Activated naive CD4-positive, alpha-beta T cell treated with anti-CD3 and anti-CD28 coated beads, Interleukin-2, amount 10 ng/mL, durations not matched to agents 7 days and 5 days (primary cell): ENCODE measurements at places on chromosomes 13 and 19.

DNA sequence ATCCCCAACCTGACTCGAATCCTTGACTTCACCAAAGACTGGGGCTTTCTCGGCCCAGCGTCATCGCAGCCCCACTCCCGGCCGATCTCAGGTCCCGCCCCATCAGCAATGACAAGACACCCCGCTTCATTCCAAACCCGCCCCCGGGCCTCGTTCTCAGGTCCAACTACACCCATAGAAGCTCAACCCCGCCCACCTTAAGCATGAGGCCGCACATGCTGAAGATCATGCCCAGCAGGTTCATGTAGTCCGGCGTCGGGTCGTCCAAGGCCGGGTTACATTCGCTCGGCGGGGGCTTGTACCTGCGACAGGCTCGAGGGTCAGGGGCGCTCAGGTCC, 2.3 kb downstream of the WDR83 start:
- DNase-seq = peak; percentile 82

- no peak for DNase-seq
These were observed 324.4 kb downstream of the NDFIP2 start for GRCh38 chr13:79805317-79805716.

GRCh38 chr19:7677669-7678311, 900 bp downstream of the MCEMP1 start:
- DNase-seq = no peak

DNA sequence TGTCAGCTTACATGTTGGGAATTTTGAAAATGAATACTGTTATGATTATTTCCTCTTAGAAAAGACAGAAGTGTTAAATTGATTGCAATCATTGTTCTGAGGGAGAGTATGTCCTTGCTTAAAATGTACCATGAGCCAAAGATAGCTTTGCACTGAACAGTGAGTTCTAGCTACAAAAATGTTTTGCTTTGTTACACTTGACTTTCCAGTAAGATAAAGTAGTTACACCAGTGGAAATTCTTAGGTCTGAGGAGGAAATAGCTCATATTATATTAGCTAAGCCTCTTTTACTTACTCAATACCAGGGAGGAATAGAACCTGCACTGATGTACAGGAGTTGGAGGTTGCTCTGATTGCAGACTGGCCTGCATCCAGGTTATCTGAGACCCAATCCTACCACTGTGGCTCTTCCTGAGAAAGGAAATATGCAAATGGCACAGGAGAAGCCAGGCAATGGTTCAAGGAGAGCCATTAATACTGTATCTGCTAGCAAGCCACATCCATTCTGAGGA, 53.0 kb upstream of the FBXL3 start:
- no peak for DNase-seq

GRCh38 chr13:77616027-77616426, 80.5 kb downstream of the SCEL start:
- no peak for DNase-seq

DNA sequence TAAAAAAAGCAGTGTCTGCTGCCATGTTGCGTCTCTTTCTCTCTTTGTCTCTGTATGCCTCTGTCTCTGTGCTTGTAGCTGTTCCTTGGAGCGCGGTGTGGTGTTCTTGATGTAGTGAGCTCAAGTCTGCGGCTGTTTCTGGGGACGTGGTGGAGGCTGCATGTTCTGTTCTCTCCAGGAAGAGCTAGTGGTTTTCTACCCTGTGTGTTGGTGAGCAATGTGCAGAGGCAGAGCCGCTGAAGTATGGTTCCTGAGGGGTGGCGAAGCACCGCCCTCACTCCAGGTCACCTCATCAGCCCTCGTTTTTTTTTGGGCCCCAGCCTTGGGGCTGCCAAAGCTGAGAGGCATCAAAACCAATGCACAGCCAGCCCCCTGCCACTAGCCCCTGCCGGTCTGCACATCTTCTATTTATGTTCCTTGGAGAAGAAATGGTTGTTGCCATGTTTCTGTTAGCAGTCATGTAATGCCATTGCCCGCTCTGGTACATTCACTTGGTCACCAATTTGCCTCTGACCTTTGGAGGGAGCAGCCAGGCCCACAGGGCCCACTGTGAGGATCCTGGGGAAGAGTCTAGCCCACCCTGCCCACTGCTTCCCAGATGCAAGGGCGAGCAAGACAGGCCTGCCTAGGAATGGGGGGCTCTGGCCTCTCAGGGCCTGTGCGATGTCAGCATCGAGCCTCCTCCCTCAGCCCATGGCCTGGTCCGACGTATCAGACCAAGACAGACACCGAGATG, 7.2 kb downstream of the HNRNPL start:
- DNase-seq = peak; percentile 84

GRCh38 chr19:55624109-55625003, at the start of gene ZNF784:
TSS of gene ZNF784 (minus strand) at chr19:55624566. CDS start at chr19:55624561, 5 bp downstream.
- DNase-seq = peak; percentile 93

- no peak for DNase-seq
These were observed 10.1 kb upstream of the ZNF85 start for GRCh38 chr19:20912973-20913372.

GRCh38 chr13:74476365-74476764, 342.2 kb upstream of the KLF12 start:
- DNase-seq = no peak

GRCh38 chr19:21133633-21134032, 8.2 kb upstream of the ZNF431 start:
- DNase-seq = no peak

DNA sequence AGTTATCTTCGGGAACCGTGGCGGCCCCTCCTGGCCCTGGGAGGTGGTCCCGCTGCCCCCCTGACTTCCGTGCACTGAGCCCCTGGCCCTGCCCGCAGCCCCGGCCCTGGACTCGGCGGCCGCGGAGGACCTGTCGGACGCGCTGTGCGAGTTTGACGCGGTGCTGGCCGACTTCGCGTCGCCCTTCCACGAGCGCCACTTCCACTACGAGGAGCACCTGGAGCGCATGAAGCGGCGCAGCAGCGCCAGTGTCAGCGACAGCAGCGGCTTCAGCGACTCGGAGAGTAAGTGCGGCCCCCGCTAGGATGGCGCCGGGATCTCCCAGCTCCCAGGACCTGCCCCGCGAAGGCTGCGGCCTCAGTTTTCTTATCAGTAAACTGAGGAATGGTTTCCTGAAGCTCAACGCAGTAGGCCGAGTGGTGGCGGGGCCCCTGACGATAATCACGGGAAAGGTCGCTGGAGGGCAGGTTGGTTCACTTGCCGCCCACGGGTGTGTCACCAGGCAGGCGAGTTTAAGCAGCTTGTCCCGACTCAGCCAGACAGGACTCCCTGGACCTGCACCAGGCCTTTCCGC, 924 bp downstream of the RGCC start:
- DNase-seq = peak; percentile 72

DNA sequence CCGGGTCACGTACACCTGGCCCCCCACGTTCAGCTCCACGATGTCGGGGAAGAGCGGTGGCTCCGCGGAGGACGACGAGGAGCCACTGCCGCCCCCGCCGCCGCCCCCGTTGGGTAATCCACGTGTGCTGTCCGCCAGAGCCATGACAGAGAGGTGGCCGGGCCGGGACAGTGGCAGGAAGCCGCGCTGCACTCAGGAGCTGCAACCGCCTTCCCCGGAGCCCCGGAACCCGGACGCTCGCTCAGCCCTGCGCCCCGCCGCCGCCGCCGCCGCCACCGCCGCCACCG, 257 bp downstream of the KCTD12 start:
- DNase-seq = no peak

GRCh38 chr13:27329210-27329609, 58.6 kb downstream of the RASL11A start:
- no peak for DNase-seq

DNA sequence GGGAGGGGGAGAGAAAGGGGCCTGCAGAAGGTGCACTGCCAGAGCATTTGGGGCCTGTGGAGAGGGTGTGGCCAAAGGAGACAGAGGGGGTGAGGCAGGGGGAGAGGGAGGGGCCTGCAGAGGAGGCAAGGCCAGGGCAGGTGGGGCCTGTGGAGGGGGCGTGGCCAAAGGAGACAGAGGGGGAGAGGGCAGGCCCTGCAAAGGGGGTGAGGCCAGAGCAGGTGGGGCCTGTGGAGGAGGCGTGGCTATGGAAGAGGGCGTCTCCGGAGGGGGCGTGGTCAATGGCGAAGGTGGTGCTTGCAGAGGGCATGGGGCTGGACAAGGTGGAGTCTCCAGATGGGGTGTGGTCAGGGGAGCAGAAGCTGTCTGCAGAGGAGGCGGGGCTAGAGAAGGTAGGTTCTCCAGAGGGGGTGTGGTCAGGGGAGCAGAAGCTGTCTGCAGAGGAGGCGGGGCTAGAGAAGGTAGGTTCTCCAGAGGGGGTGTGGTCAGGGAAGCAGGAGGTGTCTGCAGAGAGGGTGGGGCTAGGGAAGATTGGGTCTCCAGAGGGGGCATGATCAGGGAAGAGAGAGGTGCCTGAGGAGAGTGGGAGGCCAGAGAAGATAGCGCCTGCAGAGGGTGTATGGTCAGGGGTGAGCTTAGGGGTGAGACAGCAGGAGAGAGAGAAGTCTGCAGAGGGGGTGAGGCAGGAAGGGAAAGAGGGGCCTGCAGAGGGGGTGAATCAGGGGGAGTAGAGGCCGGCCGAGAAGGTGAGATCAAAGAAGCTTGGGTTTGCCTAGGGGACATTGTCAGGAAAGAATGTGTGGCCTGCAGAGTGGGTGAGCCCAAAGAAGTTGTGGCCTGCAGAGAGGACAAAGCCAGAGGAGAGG, 3.4 kb downstream of the PRR36 start:
- peak; percentile 66 for DNase-seq

DNA sequence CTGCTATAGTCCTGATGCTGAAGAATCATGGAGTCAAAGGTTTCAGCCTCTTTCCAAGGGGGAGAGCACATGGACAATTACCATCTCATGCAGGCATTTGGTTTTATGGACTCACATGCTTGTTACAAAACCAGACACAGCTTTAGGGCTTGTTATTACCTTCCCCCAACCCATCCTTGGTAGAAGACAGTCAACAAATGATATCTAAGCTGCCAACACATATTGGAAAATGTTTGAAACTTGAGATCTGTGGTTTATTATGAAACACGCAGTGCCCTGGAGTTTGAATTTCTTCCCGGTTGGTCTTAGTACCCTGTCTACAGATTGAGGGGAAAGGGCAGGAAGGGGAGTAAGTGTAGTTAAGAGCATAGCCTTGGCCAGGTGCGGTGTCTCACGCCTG, 12.5 kb upstream of the CYP2A6 start:
- no peak for DNase-seq

DNA sequence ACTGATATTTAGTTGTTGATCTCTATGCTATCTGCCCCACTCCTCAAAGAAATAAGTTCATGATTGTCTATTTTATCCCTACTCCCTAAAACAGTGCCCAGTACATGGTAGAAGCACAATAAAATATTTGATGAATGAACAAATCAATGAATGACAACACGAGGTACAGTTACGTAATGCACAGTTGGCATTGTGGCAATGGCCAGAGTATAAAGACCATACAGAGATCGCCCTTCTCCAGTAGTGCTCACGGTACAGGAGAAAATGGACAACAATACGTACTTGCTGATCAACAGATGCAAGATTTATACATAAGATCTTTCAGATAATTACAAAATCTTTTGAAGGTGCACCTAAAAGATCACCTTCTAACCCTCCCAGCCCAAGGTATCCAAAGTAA, 225.4 kb downstream of the KLF12 start:
- no peak for DNase-seq

GRCh38 chr13:96200810-96201209, 110.9 kb downstream of the HS6ST3 start:
- no peak for DNase-seq

GRCh38 chr13:92379371-92379770, 847.2 kb upstream of the GPC6 start:
- no peak for DNase-seq

DNA sequence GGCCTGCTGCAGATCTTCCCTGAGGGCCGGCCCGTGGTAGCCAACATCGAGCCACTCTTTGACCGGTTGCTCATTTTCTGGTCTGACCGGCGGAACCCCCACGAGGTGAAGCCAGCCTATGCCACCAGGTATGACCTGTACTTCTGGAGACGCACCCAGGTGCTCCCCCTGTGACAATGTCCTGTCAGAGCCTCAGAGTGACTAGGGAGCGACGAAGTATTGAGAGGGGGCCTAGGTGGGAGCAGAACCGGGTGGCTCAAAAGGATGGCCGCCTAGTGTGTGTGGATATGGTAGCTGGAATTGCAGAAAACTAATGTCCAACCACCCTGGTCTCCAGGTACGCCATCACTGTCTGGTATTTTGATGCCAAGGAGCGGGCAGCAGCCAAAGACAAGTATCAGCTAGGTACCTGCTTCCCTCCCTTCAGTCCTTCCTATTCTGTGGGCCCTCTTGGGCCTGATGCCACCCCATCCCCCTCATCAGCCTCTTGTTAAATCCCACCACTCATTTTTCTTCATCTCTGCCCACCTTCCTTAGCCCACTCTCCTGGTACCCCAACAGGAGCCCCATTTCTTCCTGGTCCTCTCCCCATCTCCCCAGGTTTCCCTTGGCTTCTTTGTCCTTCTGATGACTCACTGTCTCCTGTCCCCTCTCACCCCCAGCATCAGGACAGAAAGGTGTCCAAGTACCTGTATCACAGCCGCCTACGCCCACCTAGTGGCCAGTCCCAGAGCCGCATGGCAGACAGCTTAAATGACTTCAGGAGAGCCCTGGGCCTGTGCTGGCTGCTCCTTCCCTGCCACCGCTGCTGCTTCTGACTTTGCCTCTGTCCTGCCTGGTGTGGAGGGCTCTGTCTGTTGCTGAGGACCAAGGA, 8.4 kb downstream of the EGLN2 start:
- DNase-seq = no peak

DNA sequence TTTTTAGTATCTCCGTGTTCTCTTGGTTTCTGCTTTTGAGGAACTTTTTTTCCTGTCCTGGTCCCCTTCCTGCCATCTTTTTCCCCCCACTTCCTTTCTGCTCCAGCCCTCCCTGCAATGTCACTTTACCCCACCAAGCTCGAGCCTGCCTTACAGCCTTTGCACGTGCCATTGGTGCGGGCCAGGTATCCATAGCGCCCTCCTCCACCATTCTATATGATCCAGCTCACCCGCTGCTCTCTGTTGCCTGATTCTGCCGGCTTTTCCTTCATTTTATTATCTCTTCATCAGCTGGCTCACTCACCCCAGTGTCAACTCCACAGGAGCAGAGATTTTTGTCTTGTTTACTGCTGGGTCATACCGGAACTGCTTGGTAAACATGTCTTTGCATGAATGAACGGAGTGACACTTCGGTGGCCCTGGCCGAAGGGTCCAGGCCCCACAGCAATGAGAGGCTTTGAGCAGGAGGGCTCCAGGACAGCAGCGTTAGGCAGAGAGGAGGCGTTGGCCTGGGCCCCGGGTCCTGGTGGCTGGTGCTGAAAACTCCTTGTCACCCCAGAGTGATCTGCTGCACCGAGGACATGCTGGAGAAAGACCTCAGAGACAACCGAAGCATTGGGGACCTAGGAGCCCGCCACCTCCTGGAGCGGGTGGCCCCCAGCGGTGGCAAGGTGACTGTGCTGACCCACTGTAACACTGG, 1.2 kb downstream of the MRI1 start:
- no peak for DNase-seq

GRCh38 chr13:102197193-102197592, 204.7 kb downstream of the FGF14 start:
- DNase-seq = no peak

DNA sequence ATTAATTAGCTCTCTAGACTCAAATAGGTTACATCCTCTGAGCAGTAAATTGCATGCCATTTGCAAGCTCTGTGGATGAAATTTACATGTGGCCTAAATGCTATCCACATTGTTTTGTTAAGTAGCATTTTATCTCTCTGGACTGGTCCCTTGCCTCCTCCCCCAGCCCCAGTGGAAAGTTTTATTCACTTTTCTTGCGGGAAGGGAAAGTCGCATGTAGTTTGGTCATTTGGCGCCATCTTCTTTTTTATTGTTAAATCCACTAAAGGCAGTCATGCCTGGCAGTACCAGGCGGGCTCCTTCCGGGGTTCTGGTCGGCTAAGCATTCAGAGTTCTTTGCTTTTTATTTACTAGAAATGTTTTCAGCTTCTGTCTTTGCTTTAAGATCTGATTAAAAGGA, 188.7 kb downstream of the TM9SF2 start:
- DNase-seq = no peak
